ENCODE measurements at places on chromosomes 3 and 15. TPM values are rescaled to one million over a fixed set of nuclear protein-coding genes. Genes with fewer than 3 reads are reported as not detected.

Gene ACKR4
- 0.94 TPM for total RNA-seq

Gene SEMA3B
- 0.66 TPM for total RNA-seq

Gene DUOXA1
- total RNA-seq = 0.24 TPM

Gene CPN2
- total RNA-seq = 0.05 TPM

Gene ADCY5
- total RNA-seq = 0.76 TPM

Gene PLAAT1
- 1.3 TPM for total RNA-seq

Gene ADGRG7
- 0.14 TPM for total RNA-seq

Gene GPR149
- total RNA-seq = not detected

Gene GRM7
- 1.7 TPM for total RNA-seq

Gene CKMT1A
- total RNA-seq = 0.14 TPM

Gene SEMA5B
- total RNA-seq = 0.99 TPM

Gene APOD
- total RNA-seq = 2.9 TPM

Gene CX3CR1
- total RNA-seq = 2.3 TPM

Gene NR1I2
- 0.14 TPM for total RNA-seq

Gene AAGAB
- total RNA-seq = 45.7 TPM

Gene CCDC13
- 0.94 TPM for total RNA-seq

Gene CCNL1
- 247 TPM for total RNA-seq

Gene SLC28A2
- total RNA-seq = not detected

Gene ACVR2B
- 6.3 TPM for total RNA-seq

Gene ECE2
- not detected for total RNA-seq

Gene FOXB1
- total RNA-seq = 0.05 TPM

Gene TPRG1
- 1.8 TPM for total RNA-seq

Gene MKRN3
- total RNA-seq = 2.3 TPM

Gene GCSAM
- total RNA-seq = 40.1 TPM

All from thymus (tissue), 14 donors.